Heart right ventricle (tissue), 16 donors: ENCODE measurements at places on chromosomes 1 and 21.

DNA sequence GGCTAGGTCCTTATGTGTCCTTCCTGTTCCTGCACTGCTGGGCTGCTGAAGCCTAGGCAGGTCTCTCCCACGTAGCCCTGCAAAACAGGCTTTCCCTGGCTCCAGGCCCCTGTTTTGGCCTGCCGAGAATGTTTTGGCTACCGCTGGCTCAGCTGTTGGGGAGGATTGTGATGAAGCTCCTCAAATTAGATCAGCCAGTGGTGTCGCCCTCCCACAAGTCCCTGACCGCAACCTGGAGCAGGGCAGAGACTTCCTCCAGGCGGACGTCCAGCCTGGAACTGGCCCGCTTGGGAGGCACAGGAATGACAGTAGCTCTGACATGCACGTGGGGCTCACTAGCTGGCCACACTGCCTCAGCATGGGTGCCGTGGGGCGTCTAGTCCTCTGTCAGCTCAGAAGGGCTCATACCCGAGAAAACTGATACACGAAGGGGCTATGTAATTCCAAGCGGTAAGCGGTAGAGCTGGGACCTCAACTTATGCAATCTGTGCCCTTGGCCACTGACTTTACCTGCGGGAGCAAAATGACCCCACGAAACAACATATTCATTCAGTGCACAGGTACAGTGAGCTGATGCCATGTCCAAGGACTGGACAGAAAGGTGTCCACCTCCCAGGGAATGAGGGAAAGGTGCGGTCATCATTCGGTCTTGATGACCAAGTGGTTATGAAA, 26.6 kb downstream of the DHRS3 start:
- DNase-seq, result peak; percentile 70
- no peaks in the 10 kb centered on the region for H3K27me3 ChIP-seq
- H3K4me3 ChIP-seq, result no peak overlapping the region
- H3K27ac ChIP-seq, result peak overlapping the region; percentile 94
- H3K36me3 ChIP-seq, result no peaks in the 10 kb centered on the region

DNA sequence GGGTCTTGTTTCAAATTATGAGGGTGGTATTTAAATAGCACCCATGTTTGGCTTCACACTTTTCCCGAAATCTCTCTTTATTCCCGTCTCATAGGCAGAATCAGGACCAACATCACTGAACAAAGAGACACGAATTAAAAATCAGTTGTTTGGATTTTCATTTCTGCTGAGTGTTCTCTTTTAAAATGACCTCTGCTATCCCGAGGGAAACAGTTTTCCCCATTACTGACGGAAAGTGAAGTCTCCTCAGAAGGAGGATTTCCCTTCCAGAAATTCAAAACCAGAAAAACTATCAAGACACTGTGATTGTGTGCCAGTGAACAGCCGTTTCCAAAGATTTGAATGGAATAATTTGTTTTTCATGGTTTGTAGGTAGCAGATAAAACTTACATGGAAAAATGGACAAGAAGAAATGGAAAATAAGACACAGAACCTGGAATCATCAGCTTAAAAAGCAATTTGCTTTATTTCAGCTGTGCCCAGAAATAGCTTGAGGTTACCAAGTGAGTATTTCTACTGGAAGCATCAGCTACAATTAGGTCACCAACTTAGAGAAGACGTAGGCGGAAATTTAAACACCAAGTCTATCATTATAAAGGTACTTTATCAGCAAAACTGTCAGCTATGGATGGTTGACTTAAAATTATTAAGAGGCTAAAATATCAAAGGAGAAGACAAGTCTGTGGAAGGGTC, 68.5 kb downstream of the RUNX1 start:
- no peak overlapping the region for H3K4me3 ChIP-seq
- H3K36me3 ChIP-seq, result no peaks in the 10 kb centered on the region
- H3K4me1 ChIP-seq, result no peaks in the 10 kb centered on the region

DNA sequence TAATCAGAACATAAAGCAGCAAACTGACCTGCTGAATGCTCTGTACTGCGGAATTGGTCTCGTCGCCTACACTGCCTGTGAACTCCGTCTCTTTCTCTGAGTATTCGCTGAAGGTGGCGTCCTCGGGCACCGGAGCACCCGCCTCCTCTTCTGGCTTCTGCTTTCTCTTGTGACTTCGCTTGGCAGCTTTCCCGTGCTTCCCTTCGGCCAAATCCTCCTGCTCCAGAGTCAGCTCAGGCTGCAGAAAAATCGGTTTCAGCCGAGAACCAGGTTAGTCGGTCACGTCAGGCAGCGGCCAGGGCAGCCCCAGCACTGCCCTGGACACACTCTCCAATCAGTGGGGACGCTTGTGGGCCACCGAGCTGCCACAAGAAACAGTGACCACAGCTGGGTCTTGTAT, 35.8 kb upstream of the RIPK4 start:
- no peaks in the 10 kb centered on the region for H3K4me1 ChIP-seq
- peak; percentile 60 for DNase-seq
- no peaks in the 10 kb centered on the region for H3K27me3 ChIP-seq
- peaks cover 4% of the 10 kb centered on the region for H3K36me3 ChIP-seq
- H3K4me3 ChIP-seq, result no peak overlapping the region

- H3K36me3 ChIP-seq, result peaks cover 2% of the 10 kb centered on the region
- DNase-seq, result no peak
- H3K4me3 ChIP-seq, result peak within 1 kb of the TSS; percentile 97
- peak within 1 kb of the TSS; percentile 95 for H3K27ac ChIP-seq
These were observed at the start of gene LRRC42 for GRCh38 chr1:53946252-53947171. Gene LRRC42, plus strand, starts transcription at chr1:53946350. Its CDS starts 5,650 bp downstream, at chr1:53952000.

DNA sequence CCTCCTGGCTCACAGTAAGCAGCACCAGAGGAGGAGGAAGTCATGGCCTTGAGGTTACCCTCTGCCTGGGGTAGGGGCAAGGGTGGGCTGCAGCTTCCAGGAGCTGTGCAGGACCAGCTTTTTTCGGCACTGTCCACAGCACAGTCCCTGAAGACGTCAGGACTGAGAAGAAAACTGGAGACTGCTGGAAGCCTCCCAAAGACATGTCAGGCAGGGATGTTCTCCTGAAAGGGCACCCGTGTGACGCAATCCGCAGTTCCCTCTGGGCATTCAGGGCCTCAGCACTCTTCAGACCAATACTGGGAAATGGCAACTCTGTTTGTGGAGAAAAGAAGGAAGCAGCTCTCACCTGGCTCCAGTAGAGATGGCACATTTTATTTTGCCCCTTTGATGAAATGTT, 64.8 kb upstream of the TENT5C start:
- DNase-seq, result no peak

DNA sequence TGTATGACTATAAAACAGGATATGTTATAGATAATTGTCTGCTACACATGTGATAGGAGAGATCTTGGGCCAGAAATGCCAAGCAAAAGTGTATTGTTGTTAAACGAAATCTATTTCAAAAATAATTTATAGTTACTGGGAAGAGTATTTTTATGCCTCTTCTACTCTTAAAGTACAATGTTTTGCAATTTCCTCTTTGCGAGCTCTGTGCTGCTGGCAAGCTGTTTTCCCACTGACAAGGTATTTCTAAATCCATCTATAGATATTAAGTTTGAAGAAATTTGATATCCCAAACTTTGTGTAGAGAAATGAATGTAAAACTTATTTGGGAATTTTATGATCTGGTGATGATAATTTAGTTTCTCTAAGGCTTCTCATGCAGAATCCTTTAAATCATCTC, 63.3 kb upstream of the PTGFR start:
- DNase-seq, result no peak
- no peaks in the 10 kb centered on the region for H3K4me1 ChIP-seq
- H3K27ac ChIP-seq, result no peak overlapping the region
- no peaks in the 10 kb centered on the region for H3K27me3 ChIP-seq
- no peaks in the 10 kb centered on the region for H3K36me3 ChIP-seq

- no peaks in the 10 kb centered on the region for H3K36me3 ChIP-seq
- DNase-seq, result no peak
- no peak overlapping the region for H3K27ac ChIP-seq
- H3K27me3 ChIP-seq, result no peaks in the 10 kb centered on the region
- no peak overlapping the region for H3K4me3 ChIP-seq
- peaks cover 11% of the 10 kb centered on the region for H3K4me1 ChIP-seq
These were observed 104.8 kb upstream of the DPT start for GRCh38 chr1:168833801-168834224.

GRCh38 chr1:228228601-228229074, 20.8 kb downstream of the OBSCN start:
- no peaks in the 10 kb centered on the region for H3K27me3 ChIP-seq
- H3K4me1 ChIP-seq, result peaks cover 3% of the 10 kb centered on the region
- no peak overlapping the region for H3K27ac ChIP-seq
- no peak overlapping the region for H3K4me3 ChIP-seq
- DNase-seq, result no peak
- peaks cover 14% of the 10 kb centered on the region for H3K36me3 ChIP-seq

- no peaks in the 10 kb centered on the region for H3K36me3 ChIP-seq
- H3K4me3 ChIP-seq, result peak overlapping the region; percentile 21
- no peak overlapping the region for H3K27ac ChIP-seq
- H3K27me3 ChIP-seq, result no peaks in the 10 kb centered on the region
- peak; percentile 33 for DNase-seq
These were observed 130.8 kb downstream of the LYPLAL1 start for GRCh38 chr1:219304227-219305226.

GRCh38 chr1:167456524-167456923, 61.8 kb downstream of the CD247 start:
- H3K27me3 ChIP-seq, result no peaks in the 10 kb centered on the region
- no peak overlapping the region for H3K4me3 ChIP-seq
- peaks cover 9% of the 10 kb centered on the region for H3K4me1 ChIP-seq
- no peaks in the 10 kb centered on the region for H3K36me3 ChIP-seq

- peaks cover 50% of the 10 kb centered on the region for H3K4me1 ChIP-seq
- no peak overlapping the region for H3K4me3 ChIP-seq
- no peaks in the 10 kb centered on the region for H3K27me3 ChIP-seq
- DNase-seq, result no peak
These were observed 55.9 kb downstream of the CLIC4 start for GRCh38 chr1:24801176-24801575.

DNA sequence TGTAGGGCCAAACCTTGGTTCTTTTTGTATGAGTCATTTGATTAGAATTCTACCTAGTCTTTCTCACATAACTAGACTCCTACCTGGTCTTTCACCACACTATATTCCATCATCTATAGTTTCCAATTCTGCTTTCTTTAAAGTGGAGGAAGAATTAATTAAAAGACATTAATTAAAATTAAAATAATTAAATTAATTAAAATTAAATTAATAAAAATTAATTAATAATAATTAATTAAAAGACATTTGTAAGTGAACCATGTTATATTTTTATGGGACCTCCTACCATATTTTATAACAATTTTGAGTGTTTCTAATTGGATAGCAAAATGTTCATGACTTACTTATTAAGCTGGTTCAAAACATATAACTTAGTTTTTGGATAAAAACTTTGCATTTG, 77.4 kb downstream of the CCDC18 start:
- H3K4me1 ChIP-seq, result no peaks in the 10 kb centered on the region
- H3K27ac ChIP-seq, result no peak overlapping the region
- H3K4me3 ChIP-seq, result no peak overlapping the region

DNA sequence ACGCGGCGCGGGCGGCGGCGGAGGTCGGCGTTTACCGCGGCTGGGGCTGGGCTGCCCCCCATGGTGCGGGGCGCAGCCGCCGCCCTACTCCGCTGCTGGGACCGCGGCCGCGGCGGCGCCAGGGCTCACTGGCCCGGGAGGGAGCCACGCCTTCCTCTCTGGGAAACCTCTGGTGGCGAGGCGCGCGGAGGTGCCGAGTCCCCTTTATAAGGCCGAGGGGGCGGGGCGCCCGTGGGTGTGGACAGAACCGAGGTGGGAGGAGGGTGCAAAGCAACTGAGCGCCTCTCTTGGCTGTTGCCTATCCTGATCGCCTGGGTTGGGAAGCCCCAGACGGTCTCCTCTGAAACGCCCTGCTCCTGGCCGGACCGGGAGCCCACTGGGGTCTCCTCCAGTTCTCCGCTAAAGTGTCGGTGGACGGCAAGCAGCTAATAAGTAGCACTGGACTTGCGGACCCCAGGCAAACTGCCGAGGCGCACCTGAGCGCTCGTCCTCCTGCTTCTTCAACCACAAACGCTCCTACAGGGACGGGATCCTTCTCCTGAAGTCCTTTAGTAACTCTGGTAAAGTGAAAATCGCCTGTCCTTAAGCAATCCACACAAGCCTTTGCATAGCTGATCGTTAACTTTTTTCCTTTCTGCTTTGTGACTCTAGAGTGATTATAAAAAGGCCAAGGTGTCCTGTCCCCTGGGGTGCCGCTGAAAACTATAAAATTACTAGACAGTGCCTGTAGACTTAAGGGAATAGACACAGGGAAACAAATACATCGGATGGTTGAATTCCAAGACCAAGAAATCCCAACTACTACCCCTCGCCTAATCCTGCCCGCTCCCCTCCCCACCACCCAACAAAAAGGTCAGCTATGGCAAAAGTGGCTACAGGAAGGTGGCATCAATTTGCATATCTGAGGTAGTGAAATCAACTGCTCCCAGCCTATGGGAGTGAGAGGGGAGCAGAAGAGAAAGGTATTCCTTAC, at the start of gene PTGER3:
TSS of gene PTGER3 (minus strand) at position 182 of the 973 bp plus-strand sequence. CDS start 239 bp downstream, outside the sequence.
- H3K4me3 ChIP-seq, result peak within 1 kb of the TSS; percentile 53
- DNase-seq, result peak; percentile 75
- no peak within 1 kb of the TSS for H3K27ac ChIP-seq
- peaks cover 64% of the 10 kb centered on the region for H3K27me3 ChIP-seq
- no peaks in the 10 kb centered on the region for H3K36me3 ChIP-seq
- H3K4me1 ChIP-seq, result peaks cover 19% of the 10 kb centered on the region

- no peaks in the 10 kb centered on the region for H3K4me1 ChIP-seq
- H3K27ac ChIP-seq, result no peak overlapping the region
- no peaks in the 10 kb centered on the region for H3K27me3 ChIP-seq
- H3K36me3 ChIP-seq, result no peaks in the 10 kb centered on the region
These were observed 102.8 kb upstream of the PROX1 start for GRCh38 chr1:213884942-213885341.

DNA sequence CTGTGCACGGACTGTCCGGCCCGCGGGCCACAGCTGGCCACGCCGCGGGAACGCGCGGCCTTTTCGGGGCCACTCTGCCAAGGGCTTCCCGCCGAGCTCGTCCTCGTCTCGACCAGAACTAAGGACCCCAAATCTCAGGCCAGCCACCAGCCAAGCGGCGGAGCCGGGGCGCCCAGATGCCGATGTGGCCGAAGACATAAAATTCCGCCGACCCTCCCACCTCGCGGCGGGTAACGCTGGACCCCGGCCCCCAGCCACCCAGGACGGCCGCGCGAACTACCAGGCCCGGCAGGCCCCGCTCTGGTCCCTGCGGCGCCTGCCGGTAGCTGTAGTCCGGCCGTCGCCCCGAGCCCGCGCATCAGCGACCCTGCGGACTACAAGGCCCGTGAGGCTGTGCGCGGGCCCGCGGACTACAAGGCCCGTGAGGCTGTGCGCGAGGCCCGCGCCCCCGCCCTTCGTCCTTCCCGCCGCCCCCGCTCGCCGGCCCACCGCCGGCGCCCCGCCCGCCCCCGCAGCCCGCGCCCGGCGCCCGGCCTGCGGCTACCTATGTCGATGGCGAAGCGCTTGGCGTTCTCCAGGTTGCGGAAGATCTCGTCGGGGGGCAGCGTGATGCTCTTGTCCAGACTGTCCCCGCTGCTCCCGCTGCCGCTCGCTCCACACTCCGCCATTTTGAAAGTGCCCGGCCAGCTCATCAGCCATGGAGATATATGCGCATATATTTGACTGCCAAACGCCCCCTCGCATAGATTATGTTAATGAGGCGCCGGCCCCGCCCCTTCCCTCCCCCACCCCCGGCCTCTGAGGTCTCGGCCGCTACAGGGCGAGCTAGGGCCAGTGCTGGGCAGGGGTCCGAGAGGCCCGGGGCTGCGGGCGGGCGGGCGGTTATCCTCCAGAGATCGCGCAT, at the start of gene PANK4:
TSS of gene PANK4 (minus strand) at position 677 of the 904 bp plus-strand sequence. CDS start at position 668, 9 bp downstream.
- H3K4me3 ChIP-seq, result peak within 1 kb of the TSS; percentile 97
- no peaks in the 10 kb centered on the region for H3K36me3 ChIP-seq
- peaks cover 69% of the 10 kb centered on the region for H3K4me1 ChIP-seq
- peak within 1 kb of the TSS; percentile 83 for H3K27ac ChIP-seq

- no peak for DNase-seq
- no peaks in the 10 kb centered on the region for H3K27me3 ChIP-seq
- no peak within 1 kb of the TSS for H3K4me3 ChIP-seq
- H3K27ac ChIP-seq, result no peak within 1 kb of the TSS
These were observed at the start of gene DIO1 for GRCh38 chr1:53893999-53894636. Gene DIO1, plus strand, starts transcription at chr1:53894187. Its CDS starts 24 bp downstream, at chr1:53894211.
